ENCODE measurements at places on chromosomes 1 and 21.

DNA sequence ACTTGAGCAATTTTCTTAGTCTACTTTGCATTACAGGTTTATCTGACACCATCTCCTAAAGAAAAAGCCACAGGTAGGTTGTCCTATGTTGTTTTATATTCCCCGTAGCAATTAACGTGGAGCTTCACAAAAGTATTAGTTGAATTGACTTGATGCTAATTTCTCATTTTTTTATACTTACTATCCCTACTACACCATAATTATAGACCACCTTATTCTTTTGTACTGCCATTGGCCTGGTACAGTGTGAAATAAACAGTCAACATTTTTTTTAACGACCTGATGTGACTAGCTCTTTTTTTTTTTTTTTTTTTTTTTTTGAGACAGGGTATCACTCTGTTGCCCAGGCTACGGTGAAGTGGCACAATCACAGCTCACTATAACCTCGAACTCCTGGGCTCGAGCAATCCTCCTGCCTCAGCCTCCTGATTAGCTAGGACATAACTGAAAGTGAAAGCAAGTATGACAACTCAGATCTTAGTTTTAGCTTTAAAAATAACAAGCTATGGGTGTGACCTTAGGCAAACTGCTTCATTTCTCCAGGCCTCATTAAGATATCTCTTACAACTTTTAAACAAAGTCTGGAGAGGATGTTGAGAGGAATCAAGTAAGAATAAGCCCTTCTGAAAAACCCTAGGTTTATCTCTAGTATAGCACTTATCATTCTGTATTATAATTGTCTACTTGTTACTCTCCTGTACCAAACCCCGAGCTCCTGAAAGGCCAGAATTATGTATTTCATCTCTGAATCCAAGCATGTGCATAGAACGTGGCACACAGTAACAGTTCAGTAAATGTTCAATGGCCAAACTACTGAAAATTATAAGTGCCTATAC is 49.5 kb downstream of the LUZP1 start:
- DNase-seq = no peak

DNA sequence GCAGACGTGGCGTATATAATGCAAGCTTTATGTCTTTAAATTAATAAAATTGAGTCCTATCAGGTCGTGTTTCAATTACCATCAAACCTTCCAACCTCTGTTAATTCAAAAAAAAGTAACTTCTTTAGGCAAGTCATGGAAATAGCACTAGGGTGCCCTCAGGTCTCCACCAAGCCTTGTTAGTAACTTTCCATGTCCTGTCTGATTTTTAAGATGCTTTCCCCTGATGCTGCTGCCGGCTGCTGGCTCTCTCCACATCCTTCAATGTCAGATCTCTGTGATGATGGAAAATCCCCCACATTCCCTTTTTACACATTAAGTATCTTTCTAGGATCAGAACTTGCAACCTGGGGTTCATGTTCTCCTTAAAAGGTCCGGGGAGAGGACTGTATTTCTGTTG is 3.0 kb downstream of the ERG start:
- no peak for DNase-seq

DNA sequence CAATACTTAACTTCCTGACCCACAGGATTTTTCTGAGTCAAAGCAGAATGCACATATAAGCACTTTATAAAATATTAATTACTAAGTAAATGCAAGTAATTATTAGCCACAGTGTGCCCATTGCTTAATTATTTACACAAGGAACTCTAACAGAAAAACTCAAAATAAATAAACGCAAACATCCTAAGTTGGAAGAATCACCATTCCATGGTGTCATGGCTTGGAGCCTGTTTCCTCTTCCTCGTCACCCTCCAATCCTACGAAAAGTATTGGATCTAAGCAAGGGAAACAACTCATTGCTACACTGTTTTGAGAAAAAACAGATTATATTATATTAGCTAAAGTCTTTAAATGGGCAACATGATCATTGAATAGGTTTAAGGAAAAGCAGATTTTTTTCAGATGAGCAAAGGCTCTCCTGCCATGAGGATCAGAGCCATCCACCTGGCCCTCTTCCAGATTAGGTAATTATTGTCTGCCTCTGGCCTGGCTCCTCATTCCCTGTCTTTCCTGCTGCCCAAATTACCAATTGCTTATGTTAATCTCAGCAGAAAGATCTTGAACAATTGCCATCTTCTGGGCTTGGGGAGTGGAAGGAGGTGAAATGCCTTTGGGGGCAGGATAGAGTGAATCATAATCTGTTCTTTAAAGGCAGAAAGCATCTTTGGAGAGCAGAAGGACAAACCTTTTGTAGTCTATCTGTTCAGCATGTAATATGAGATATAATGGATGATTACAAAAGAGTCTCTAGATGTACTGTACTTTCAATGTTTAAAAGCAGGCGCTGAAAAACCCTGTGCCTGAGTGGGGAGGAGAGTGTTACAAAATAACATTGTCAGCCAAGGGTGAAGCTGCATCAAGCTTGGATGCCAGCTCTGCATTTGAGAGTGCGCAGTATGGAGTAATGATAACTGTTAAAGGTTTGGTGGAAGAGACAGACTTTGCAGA is 121.2 kb downstream of the DUSP10 start:
- DNase-seq = peak; percentile 69

- no peak for DNase-seq
These were observed 145.3 kb downstream of the TGFB2 start for GRCh38 chr1:218490406-218490922.

DNA sequence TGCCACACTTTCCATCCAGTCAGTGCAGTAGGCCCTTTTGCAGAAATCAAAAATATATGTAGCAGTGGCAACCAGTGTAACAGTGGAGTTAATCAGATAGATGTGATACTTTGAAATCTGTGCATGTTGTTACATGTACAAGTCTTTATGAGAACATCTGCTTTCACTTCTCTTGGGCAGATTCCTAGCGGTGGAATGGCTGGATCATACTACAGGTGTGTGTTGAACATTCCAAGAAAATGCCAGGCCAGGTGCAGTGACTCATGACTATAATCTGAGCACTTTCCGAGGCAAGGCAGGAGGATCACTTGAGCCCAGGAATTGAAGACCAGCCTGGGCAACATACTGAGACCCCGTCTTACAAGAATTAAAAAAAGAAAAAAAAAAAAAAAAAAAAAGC is 55.3 kb downstream of the GNB1 start:
- no peak for DNase-seq

DNA sequence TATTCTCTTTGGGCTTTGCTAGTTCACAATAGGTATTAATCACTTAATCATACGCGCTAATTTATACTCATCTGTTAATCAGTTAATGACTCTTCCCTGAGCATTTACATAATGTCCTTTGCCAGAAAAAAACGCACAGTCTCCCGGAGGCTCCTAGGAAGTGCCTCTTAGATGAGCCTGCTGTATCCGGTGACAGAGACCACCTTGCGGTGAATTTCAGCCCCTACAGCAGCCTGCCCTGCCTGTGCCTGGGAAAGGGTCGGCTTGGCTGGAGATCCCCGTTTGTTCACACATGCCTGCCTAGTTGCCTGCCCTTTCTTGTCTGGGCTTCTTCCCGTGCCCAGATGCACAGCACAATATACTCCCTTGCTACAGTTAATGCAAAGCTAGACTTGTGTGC is 152.9 kb downstream of the ZBTB18 start:
- no peak for DNase-seq

DNA sequence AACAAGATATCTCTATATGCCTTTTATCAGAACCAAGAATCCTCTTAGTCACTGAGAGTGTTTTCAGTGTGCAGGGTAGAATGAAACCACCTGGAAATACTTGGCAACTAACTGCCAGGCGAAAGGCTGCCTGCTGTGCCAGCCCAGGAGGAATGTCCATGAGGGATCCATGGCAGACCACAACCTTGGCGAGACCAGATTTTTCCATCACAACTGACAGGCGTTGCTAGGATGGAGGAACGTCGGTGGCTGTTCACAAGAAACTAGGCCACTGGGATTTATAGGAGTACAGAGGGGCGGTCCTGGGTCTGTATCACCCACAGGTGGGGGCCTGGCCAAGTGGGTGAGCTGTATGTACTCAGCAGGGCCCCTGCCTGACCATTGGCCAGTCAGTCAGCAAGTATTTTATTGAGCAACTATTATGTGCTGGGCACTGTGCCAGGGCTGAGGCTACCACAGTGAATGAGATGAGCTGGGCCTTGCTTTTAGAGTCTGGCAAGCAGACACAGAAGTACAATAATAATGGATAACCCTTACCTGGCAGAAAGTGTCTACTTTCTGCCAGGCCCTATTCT is 199.4 kb downstream of the FOXD2 start:
- DNase-seq = no peak

DNA sequence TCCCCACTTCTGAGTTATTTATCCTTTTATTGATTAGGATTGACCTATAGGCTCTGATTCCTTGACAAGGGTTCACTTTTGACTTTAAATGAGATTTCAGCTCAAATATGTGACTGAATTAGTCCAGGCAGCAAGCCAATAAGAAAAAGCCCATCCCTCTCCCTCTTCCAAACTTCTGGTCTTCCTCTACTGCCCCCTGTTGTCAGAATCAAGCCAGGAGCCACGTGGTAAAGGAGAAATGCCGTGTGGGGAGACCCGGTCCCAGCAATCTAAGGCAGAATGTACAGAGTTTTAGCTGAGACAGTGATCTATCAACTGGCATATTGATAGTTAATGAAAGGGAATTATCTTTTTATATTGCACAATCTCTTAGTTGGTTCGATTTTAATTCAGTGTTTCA is 5.2 kb downstream of the ADAMTS5 start:
- no peak for DNase-seq

- DNase-seq = no peak
These were observed 60.6 kb downstream of the LYST start for GRCh38 chr1:235806123-235806522.

DNA sequence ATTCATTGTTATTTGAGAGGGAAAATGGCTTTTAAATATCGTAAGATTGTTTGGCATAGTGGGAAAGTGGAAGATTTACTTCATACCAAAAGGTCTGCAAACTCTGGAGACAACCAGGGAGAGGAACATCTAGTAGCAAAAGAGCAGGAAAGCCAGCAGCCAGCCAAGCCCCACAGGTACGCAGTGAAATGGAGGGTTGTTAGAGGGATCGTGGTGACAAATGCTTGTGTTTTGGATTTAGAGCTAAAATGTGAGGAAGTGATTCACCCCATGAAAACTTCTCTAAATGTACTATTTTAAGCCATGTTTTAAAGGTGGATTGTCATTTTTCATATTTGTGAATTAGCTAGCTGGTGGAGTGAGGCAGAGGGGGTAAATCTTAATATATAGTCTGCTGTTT is 69.3 kb downstream of the RPS6KC1 start:
- no peak for DNase-seq

DNA sequence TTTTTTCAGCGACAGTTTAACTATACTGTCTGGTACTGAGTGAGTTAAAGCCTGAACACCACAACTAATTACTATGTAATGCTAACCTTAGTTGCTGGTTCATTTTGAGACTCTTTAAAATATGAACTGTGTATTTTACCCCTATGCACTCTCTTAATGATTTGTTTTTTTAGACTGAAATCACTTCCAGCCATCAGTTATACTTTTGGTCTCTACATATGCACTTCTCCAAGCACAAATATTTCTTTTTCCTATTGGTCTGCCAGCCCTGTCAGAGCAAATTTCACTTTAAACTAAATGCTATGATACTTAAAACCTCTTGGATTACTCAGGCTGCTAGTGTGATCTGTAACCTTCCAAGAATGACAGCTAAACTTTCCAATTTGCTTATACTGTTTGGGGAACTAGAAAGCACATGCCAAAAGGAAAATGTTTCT is 38.1 kb upstream of the SCYL3 start:
- DNase-seq = no peak

- no peak for DNase-seq
These were observed 2.9 kb upstream of the PSMB2 start for GRCh38 chr1:35644204-35644603.

DNA sequence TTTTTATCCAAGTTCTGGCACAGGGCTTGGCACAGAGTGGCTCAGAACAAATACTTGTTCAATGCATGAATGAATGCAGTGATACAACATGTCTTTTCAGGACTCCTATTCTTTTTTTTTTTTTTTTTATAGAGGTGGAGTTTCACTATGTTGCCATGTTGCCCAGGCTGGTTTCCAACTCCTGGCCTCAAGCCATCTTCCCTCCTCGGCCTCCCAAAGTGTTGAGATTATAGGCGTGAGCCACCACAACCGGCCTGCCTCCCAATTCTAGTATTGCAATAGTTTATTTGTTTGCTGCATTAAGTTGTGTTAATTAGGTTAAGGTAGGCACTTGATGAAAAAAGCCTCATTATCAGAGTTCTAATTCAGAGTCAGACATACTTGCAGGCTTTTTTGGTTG is 17.9 kb downstream of the UBE4B start:
- DNase-seq = no peak

DNA sequence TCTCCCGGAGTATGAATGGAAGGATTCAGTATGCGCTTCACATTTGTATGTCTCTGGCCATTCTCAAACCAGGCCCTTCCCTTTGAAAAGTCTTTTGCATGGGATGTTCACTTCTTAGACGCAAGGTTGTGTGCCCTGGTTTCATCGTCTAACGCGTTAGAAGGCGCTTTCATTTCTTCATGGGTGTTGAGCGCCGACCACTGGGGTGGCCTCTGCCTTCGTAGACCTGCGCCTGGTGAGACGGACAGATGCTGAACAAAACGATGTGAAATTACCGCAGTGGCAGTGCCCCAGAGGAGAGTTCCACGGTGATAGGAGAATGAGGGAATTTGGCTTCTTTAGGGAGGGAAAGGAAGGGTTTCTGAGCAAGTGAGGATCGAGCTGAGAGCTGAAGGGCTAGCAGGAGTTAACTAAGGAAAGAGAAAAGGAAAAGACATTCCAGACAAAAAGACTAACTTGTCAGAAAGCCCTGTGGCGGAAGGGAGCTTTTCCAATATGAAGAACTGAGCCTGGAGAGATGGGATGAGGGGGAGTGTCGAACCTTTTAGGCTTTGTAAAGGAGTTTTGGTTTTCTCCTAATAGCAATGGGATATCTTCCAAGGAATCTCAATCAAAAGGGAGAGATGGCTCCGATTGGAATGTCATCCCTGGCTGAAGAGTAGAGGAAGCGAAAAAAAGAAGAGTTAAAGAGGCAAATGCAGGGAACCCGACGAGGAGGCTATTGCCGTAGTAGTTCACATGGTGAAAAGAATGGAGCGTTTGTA is 951 bp downstream of the GGPS1 start:
- DNase-seq = no peak

GRCh38 chr1:154419620-154420571 is 14.8 kb downstream of the IL6R start:
- DNase-seq = peak; percentile 67

DNA sequence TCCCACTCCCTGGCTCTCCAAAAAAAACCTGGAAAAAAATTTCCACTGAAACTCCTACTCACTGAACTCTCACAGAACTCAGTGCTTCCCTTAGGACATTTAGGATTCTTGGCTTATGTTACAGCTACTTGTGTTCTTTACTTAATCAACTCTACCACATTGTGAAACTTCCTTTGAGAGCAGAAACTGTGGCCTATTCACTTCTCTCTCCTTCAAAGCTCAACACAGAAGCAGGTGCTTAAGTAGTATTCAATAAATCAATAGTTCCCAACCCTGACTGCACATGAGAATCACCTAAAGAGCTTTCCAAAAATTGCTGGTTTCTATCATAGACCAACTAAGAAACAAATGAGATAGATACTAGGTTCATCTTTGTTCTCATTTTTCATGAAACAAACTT is 67.9 kb upstream of the DMRTA2 start:
- DNase-seq = no peak

- no peak for DNase-seq
These were observed 109.9 kb upstream of the SLC25A33 start for GRCh38 chr1:9429342-9429711.
